Cardiac atrium fibroblast (primary cell): ENCODE measurements at places on chromosomes 13 and 19. TPM values are rescaled to one million over a fixed set of nuclear protein-coding genes. Genes with fewer than 3 reads are reported as not detected.

C1QTNF9 gene
- total RNA-seq = not detected in 2 replicates

CDX2 gene
- not detected in 2 replicates for total RNA-seq

USHBP1 gene
- total RNA-seq = 0.36 and 0.81 TPM in 2 replicates

TNFSF11 gene
- not detected in 2 replicates for total RNA-seq

TLE6 gene
- 0.36 and 2.8 TPM in 2 replicates for total RNA-seq

FAM124A gene
- 0.97 and 2.3 TPM in 2 replicates for total RNA-seq
